Activated CD8-positive, alpha-beta memory T cell treated with anti-CD3 and anti-CD28 coated beads, Interleukin-2, amount 10 ng/mL, durations not matched to agents 7 days and 5 days (primary cell): ENCODE measurements at places on chromosomes 5 and 9. TPM values are rescaled to one million over a fixed set of nuclear protein-coding genes. Genes with fewer than 3 reads are reported as not detected.

GRCh38 chr9:19049917-19050636 is 850 bp downstream of the RRAGA start:
- H3K27ac ChIP-seq, result peak overlapping the region; percentile 99
- H3K4me1 ChIP-seq, result peaks cover 28% of the 10 kb centered on the region
- H3K27me3 ChIP-seq, result no peaks in the 10 kb centered on the region
- peaks cover 18% of the 10 kb centered on the region for H3K36me3 ChIP-seq
- DNase-seq, result peak; percentile 54
- peak overlapping the region; percentile 93 for H3K4me3 ChIP-seq

- H3K4me3 ChIP-seq, result peak overlapping the region; percentile 60
- DNase-seq, result no peak
- peaks cover 62% of the 10 kb centered on the region for H3K27me3 ChIP-seq
- H3K36me3 ChIP-seq, result no peaks in the 10 kb centered on the region
- H3K4me1 ChIP-seq, result peaks cover 12% of the 10 kb centered on the region
Measured at GRCh38 chr5:78647838-78648358, 674 bp downstream of the LHFPL2 start.

GRCh38 chr9:126957687-126958053 is 43.1 kb downstream of the RALGPS1 start:
- H3K36me3 ChIP-seq, result no peaks in the 10 kb centered on the region
- no peak overlapping the region for H3K4me3 ChIP-seq
- H3K27me3 ChIP-seq, result peaks cover 8% of the 10 kb centered on the region
- DNase-seq, result no peak
- H3K27ac ChIP-seq, result no peak overlapping the region

DNA sequence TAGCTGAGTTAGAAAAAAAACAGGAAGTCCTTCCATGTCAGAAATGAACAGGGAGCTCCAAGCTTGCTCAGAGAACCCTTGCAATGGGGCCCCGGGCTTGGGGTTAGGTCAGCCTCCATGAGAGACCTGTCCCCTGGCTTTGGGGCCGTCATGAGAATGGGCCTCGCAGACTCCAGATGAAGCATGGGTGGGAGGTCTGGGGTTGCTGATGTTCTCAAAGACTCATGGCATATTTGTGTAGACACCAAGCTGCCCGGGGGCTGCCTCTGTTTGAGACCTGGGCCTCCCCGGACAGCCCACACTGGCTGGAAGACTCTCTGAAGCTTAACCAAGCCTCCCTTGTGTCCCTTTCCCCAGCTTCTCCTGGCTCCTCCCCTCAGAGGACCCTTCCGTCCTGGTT is 186.3 kb downstream of the IRX2 start:
- no peaks in the 10 kb centered on the region for H3K36me3 ChIP-seq
- no peak for DNase-seq
- no peak overlapping the region for H3K4me3 ChIP-seq
- H3K27ac ChIP-seq, result no peak overlapping the region
- H3K4me1 ChIP-seq, result no peaks in the 10 kb centered on the region

- no peaks in the 10 kb centered on the region for H3K27me3 ChIP-seq
- no peak overlapping the region for H3K27ac ChIP-seq
- no peak for DNase-seq
- H3K4me1 ChIP-seq, result no peaks in the 10 kb centered on the region
Measured at GRCh38 chr5:41418220-41419031, 92.0 kb downstream of the PLCXD3 start.

DNA sequence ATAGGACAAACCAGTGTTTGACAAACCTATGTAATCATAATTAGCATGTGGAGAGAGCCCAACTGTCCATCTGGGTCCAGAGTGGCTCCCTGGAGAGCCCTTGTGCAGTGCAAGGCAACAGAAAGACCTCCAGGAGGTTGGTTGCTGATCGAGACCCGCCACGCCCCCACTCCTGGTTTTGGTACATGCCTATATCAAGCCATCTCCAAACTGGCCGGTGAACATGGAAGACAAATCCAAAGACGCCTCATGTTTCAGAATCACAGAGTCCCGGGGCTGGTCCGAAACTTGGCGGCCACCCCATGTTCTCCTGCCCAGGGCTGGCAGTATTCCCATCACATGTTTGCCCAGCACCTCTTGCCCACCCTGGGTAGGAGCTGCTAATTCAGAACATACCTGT is 140.2 kb downstream of the PAX5 start:
- H3K4me3 ChIP-seq, result no peak overlapping the region
- H3K36me3 ChIP-seq, result no peaks in the 10 kb centered on the region
- peaks cover 45% of the 10 kb centered on the region for H3K27me3 ChIP-seq
- H3K4me1 ChIP-seq, result no peaks in the 10 kb centered on the region
- no peak overlapping the region for H3K27ac ChIP-seq
- DNase-seq, result no peak

- no peak overlapping the region for H3K27ac ChIP-seq
- H3K36me3 ChIP-seq, result no peaks in the 10 kb centered on the region
- H3K4me3 ChIP-seq, result no peak overlapping the region
- H3K27me3 ChIP-seq, result peaks cover 3% of the 10 kb centered on the region
- H3K4me1 ChIP-seq, result no peaks in the 10 kb centered on the region
Measured at GRCh38 chr9:85414390-85414789, 327.4 kb downstream of the AGTPBP1 start.

- DNase-seq, result no peak
- H3K4me1 ChIP-seq, result no peaks in the 10 kb centered on the region
- no peak overlapping the region for H3K4me3 ChIP-seq
- no peak overlapping the region for H3K27ac ChIP-seq
- H3K27me3 ChIP-seq, result peaks cover 8% of the 10 kb centered on the region
- no peaks in the 10 kb centered on the region for H3K36me3 ChIP-seq
Measured at GRCh38 chr5:98781520-98781919, 8.1 kb downstream of the RGMB start.

The ANKRD18A gene
- 1.5 TPM for total RNA-seq

The PCDHB7 gene
- not detected for total RNA-seq

The SARDH gene
- 0.38 TPM for total RNA-seq

The TMEM174 gene
- total RNA-seq, result not detected

The CHD1 gene
- 49.3 TPM for total RNA-seq

The PSIP1 gene
- total RNA-seq, result 126 TPM

The SV2C gene
- total RNA-seq, result 0.26 TPM

The WDR38 gene
- not detected for total RNA-seq

The PHF24 gene
- not detected for total RNA-seq
